ENCODE measurements at places on chromosomes 16 and 17. TPM values are rescaled to one million over a fixed set of nuclear protein-coding genes. Genes with fewer than 3 reads are reported as not detected.
A peak's percentile ranks its signal among the peaks of the same experiment; 100 is the strongest.

DNA sequence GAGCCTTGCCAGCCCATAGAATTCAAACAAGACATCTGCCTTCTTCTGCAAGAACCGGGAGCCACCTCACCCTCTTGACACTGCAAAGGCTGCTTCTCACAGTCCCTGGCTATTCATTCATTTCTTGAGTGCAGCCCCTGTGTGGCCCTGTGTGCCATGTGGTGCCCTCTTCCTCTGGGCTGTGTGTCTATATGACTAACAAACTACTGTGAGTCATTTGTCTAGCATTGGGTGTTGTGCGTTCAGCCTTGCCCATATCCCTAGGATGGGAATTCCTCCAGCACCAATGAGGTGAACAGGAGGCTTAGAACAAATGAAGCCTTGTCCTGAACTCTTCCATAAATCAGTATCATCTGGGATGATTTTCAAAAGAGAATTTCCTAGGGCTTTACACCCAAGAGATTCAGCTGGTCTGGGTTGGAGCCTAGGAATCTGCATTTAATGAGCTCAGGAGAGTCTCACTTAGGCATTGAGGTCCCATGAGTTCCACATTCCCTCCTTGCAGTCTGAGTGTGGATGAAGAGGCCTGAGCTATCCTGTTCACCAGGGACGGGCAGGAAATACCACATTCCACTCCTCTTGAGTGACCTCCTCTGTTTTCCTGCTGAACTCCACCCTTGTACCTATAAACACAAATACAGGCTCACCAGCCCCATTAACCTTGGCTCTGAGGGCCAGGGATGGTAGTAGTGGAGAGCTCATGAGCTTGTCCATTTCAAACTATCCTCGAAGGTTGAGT, 308.7 kb upstream of the N4BP1 start:
- H3K4me3 ChIP-seq: no peak overlapping the region
- no peak for DNase-seq
- H3K4me1 ChIP-seq: no peaks in the 10 kb centered on the region
- no peak overlapping the region for H3K27ac ChIP-seq
- H3K27me3 ChIP-seq: no peaks in the 10 kb centered on the region
- H3K36me3 ChIP-seq: no peaks in the 10 kb centered on the region

DNA sequence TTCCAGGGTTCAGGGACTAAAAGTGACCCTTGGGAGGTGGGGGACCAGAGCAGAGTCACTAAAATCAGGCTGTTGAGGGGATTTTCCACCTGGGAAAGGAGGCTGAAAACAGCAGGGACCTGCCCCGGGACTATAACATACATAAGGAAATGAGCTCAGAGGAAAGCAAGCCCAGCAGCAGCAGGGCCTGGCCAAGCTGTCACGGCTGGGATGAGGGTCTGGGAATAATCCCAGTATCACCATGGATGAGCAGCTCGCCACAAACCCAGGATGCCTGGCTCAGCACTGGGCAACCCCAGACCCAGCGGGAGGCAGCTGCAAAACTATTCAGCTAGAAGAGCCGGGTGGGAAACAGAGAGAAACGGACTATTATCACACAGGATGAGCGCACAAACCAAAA, 72.4 kb downstream of the RPH3AL start:
- H3K27ac ChIP-seq: peak overlapping the region; percentile 19
- no peaks in the 10 kb centered on the region for H3K36me3 ChIP-seq
- no peak overlapping the region for H3K4me3 ChIP-seq
- no peaks in the 10 kb centered on the region for H3K27me3 ChIP-seq
- peak; percentile 32 for DNase-seq

GRCh38 chr16:30925632-30925987, 2.2 kb downstream of the FBXL19 start:
- H3K4me1 ChIP-seq: peaks cover 28% of the 10 kb centered on the region
- H3K36me3 ChIP-seq: peaks cover 9% of the 10 kb centered on the region
- H3K4me3 ChIP-seq: no peak overlapping the region
- no peak overlapping the region for H3K27ac ChIP-seq
- H3K27me3 ChIP-seq: no peaks in the 10 kb centered on the region

GRCh38 chr16:27286451-27286850, 17.9 kb upstream of the NSMCE1 start:
- H3K27ac ChIP-seq: peak overlapping the region; percentile 78
- no peak for DNase-seq
- H3K36me3 ChIP-seq: no peaks in the 10 kb centered on the region
- no peak overlapping the region for H3K4me3 ChIP-seq

- H3K27ac ChIP-seq: no peak overlapping the region
- H3K4me1 ChIP-seq: peaks cover 30% of the 10 kb centered on the region
Observed at GRCh38 chr17:57908278-57908677, 46.9 kb downstream of the CUEDC1 start.

DNA sequence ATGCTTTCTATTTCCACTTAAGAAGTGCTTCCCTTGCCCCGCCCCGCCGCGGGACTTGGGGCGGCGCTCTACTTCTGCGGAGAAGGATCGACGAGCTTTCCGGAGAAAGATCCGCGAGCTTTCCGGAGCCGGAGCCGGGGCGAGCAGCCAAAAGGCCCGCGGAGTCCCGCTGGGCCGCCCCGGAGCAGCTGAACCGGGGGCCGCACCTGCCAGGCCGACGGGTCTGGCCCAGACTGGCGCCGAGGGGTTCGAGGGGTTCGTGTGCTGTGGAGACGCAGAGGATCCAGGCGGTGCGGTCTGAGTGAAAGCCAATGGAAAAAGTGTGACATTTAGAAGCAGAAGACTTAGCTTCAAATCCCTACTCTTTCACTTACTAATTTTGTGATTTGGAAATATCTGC, 50.8 kb downstream of the TBC1D26 start:
- H3K4me3 ChIP-seq: peak overlapping the region; percentile 37
- H3K4me1 ChIP-seq: no peaks in the 10 kb centered on the region
- no peak for DNase-seq
- H3K36me3 ChIP-seq: no peaks in the 10 kb centered on the region

GRCh38 chr17:40174514-40174913, 2.8 kb upstream of the RAPGEFL1 start:
- H3K4me1 ChIP-seq: peaks cover 21% of the 10 kb centered on the region
- H3K27ac ChIP-seq: no peak overlapping the region
- DNase-seq: no peak
- no peak overlapping the region for H3K4me3 ChIP-seq
- peaks cover 3% of the 10 kb centered on the region for H3K36me3 ChIP-seq

The TVP23A gene
- 1.4 TPM for total RNA-seq

The CCL11 gene
- 0.60 TPM for total RNA-seq

The TBC1D3 gene
- not detected for total RNA-seq

The OR3A3 gene
- not detected for total RNA-seq

The CDRT15L2 gene
- total RNA-seq: not detected

The STX1B gene
- 1.8 TPM for total RNA-seq

The PYCARD gene
- 68.0 TPM for total RNA-seq

The SEPTIN1 gene
- 75.0 TPM for total RNA-seq

The SDR42E1 gene
- total RNA-seq: 3.2 TPM
